ENCODE measurements at places on chromosomes 6 and 20.

- no peak for DNase-seq
Measured at GRCh38 chr20:63659370-63659769, 1.3 kb downstream of the RTEL1 start.

DNA sequence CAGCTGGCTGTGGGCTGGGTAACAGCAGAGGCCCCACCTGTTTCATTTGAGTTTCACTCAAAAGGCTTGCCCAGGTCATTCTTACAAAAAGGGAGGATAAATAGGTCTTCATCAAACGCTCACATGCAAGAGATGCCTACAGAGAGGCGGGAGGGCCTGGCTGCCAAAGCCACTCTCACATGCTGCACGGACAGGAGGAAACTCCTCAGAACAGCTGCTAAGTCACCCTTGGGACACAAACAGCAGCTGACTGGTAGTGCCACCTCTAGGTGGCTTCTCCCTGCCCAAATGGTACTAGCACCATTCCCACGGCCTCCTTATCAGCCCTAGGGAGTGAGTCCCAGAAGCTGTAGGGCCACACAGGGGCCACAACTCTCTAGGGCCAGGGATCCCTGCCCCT lies 23.8 kb downstream of the SLC22A23 start:
- DNase-seq: no peak

DNA sequence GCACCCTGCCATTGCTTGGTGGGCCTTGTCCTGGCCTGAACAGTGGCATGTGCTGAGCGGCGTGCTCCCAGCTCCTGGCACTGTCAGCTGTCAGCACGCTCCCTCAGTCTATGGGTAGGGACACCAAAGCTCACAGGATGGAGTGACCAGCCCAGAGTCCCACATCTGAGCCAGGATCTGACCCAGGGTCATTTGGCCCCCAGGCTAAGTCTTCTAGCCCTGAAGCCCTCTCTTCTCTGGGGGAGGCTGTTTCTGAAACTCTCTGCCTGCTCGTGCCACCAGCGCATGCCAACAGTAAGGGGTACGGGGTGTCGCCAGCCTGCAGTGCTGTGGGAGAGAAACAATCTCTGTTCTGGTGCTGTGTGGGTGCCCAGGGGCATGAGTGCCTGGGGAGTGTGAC lies 37.1 kb downstream of the CDH4 start:
- DNase-seq: no peak

GRCh38 chr6:91659891-91660290 lies 1073.0 kb upstream of the MAP3K7 start:
- DNase-seq: no peak

DNA sequence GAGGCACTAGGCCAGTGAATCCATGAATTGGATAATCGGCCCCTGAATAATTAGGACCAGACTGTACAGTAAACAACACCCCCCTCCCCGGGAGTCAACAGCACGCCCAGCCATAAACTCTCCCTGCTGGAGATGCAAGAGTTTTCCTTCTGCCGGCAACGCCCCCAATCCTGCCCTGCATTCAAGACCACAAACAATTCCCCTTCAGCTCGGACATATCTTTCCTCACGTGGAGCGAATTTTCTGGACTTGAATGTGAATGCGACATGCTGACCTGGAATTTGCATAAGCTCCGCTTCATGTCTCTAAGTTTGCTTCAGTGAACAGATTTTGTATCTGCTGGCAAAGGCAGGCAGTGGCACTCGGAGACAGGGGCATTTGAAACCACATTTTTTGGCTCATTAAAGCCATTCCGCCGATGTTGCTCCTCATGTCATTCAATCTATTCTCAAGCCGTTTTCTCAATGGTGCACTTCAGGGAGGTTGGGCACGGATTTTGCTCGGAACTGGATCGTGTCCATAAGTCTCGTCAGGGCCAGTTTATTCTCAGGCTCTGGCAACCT lies 38.0 kb upstream of the GMPR start:
- DNase-seq: no peak

DNA sequence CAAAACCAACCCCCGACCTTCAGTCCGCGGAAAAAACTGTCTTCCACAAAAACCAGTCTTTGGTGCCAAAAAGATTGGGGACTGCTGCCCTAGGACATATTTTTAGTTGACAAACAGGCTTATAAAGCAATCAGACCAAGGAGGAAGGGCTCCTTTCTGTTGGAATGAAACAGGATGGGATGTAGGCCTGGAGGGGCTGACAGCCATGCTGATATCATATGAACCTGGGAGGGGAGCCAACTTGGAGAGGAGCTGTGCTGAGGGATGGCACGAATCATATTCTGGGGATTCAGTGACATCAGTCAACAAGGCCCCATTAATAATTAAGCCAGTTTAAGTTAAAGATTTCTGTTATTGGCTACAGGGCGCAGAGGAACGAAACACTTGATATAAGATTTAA lies 225.4 kb upstream of the TSHZ2 start:
- DNase-seq: no peak

DNA sequence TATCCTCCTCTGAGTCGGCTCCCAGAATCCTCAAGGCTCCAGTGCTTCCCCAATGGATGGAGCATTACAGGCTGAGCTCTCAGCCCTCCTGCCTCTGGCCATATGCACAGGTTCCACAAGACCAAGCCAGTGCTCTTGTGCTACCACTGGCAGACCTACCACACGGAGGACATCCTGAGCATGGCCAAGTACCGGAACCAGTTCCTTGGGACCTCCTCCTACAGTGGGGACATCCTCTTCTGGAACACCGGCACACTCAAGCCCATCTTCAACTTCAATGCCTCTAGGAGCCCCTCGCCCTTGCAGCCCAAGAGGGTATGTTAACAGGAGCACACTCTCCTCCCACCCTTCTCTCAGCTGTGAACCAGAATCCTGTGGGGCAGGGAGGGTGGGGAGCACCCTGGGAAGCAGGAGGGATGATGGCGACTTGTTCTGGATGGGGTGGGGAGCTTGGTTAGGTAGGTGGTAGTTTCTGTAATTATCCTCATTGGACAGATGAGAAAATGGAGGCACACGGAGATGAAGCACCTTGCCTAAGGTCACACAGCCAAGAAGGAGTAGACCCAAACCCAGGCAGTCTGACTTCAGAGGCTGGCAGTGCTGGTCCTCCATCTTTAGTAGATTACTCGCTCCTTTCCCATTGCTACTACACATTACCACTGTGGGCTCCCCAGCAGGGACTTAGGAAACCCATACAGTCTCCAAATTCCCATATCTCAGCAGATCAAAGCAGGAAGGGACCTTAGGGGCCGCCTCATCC lies 58.6 kb downstream of the EFCAB8 start:
- no peak for DNase-seq

DNA sequence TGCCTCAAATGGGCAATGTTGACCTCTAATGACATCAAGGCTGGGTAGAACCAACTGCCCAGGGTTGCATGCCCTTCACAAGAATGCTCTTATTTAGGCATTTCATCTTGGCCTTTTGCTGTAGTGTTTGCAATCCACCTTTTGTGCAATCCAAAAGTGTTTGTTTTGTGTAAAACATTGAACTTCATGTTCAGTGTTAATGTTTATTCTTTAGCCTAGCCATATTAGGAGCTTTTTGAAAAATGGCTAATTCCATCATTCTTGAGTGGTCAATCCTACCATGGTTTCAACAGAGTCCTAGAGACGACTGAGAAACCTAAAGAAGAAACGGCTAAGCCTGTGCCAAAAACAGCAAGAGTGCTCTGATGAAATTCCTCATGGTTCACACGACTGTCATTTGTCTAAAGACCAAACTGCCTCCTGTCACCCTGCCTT lies 279.6 kb upstream of the PRDM1 start:
- no peak for DNase-seq

DNA sequence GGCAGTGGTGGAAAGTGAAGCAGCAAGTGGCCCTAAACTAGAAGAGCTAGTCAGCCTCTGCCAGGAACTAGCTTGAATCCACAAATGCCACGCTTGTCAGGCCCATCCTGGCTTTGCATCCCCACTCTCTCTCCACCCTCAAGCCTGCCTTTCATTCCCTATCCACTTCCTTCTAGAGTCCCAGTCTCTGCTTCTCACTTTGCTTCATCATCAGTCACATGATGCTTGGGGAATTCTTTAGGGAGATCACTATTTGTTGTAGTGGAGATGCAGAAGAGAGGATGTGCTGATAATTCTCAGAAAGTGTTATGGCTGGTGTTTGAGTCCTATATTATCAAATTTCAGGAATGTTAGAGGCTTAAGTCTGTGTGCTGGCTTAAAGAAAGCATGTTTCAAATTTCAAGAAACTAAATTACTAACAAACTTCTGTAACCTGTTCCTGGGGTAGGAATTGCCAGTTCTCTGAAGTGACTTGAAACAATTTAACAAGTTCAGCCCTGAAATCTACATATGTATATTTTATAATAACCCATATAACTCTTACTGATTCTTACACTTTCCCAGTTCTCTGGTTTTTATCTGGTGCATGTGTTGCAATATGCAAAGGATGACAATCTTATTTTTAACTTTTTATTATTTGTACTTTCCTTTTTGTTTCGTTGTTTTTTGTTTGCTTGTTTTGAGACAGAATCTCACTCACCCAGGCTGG lies 7.5 kb downstream of the TRIM39 start:
- DNase-seq: no peak

GRCh38 chr6:35302604-35303241 lies 5.1 kb downstream of the DEF6 start:
- no peak for DNase-seq

DNA sequence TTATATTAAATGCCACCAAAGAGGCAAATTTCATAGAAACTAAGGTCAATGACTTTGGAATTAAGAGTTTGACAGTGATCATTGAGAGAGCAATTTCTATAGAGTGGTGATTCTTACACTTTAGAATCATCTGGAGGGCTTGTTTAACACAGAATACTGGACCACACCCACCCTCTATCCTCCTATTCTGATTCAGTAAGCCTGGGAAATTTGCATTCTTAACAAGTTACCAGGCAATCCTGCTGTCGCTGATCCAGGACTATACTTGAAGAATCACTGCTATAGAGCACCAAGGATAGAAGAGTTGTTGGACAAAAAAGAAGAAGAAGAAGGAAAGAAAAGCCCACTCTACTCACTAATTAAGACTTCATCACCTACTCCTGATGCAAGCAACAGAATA lies 21.3 kb upstream of the TBX18 start:
- no peak for DNase-seq

GRCh38 chr6:72783035-72783434 lies 161.2 kb downstream of the KCNQ5 start:
- no peak for DNase-seq

- no peak for DNase-seq
Measured at GRCh38 chr20:51162015-51162414, 139.1 kb upstream of the KCNG1 start.

- DNase-seq: no peak
Measured at GRCh38 chr6:49835140-49835539, 31.2 kb downstream of the CRISP1 start.

GRCh38 chr20:16064989-16065707 lies 508.1 kb downstream of the KIF16B start:
- no peak for DNase-seq

DNA sequence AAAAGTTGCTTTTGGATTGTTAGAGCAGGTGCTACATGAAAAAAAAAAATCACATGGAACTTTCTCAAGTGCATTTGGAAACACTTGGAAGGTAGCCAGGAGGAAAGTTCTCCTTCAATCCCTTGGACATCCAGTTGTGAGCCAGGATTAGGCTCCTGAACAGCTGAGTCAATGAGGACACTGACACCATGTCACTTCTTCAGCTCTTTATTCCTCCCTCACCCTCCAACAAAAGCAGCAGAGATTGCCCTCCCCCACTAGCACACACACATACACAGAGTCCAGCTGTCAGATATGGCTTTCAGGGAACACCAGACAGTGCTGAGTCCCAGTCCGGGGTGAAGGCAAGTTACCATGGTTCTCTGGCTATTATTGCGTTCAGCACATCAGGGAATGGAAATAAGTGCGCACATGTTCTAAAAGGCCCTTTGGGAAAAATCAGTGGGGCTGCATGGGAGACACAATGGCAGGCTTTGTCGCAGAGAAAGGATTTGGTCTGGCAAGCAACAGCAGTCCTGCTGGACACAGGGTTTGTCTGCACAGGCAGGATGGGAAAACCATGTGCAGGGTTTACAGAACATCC lies 124.7 kb upstream of the MARCKS start:
- no peak for DNase-seq

GRCh38 chr6:89679215-89680120 lies 40.9 kb upstream of the LYRM2 start:
- no peak for DNase-seq

DNA sequence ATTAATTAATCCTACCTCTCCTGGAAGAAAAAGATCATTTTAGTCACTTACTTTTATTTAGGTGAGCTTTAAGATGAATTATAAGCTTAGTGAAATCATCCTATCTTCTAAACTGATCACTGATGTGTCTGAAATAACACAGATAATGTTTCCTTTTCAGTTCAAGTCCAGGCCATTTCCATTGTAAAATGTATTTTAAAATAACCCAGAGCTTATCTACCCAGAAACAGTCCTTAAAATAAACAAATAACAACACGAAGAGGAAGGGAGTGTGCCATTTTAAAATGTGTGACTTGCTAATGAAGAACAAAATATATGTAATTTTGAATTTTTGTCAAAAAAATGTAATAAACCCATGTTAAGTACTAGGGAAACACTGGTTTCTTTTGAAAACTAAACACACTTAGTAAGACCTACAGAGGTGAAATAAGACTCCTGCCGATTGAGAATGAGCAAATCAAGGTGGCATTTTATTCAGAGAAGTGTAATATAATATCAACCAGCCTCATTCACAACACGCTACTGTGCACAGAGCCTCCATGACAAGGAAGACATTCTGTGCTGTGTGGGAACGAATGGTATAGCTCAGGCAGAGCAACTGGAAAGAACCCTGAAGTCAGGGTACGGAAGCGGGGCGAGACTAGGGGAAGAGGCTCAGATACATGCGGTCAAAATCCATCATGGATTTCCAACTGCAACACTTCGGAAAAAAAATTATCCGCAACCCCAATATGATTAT lies 7.7 kb downstream of the LRP11 start:
- no peak for DNase-seq

GRCh38 chr20:21229163-21229562 lies 74.0 kb upstream of the XRN2 start:
- peak; percentile 42 for DNase-seq

- DNase-seq: no peak
Measured at GRCh38 chr20:58614984-58615760, 35.9 kb upstream of the STX16 start.

DNA sequence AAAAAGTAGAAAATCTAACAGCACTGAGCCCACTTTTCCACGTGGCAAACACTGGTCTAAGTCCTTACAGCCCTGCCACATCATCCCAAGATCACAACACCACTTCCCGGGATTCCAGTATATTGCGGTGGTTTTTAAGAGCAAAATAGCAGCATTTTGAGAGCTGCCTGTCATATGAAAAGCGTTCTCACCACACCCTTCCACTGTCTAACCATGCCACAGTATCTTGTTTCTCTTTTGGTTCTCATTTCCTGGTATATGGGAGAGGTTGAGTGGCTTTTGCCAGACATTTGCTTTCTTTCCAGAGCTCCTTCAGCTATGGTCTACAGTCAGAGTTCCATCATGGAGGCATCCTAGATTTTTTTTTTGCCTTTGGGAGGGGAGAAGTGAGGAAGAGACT lies 243.0 kb downstream of the TSHZ2 start:
- no peak for DNase-seq

- no peak for DNase-seq
Measured at GRCh38 chr6:136225496-136225895, 24.6 kb downstream of the MTFR2 start.

All from HS-27A (cell line).